Skin of body (tissue), 3 donors: ENCODE measurements at places on chromosomes 16 and 17.

DNA sequence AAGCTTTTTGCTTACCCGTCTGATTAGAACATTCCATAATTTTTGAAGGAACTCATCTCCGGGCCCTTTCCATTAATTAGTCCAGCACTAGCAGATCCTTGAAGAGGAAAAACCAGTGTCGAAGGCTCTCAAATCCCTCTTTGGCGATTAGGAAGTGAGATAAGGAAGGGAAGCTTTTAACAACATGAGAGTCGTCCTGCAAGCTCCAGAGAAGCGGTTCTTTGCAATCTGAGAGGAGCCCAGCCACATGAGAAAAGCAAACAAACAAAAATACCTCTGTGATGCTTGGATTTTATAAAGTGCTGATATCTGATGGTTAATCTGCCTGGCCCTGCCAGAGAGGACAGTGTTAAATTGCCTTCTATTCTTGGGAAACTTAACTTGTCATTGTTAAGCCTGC is 339.8 kb upstream of the SALL1 start:
- DNase-seq = no peak

GRCh38 chr17:19553036-19553435 is 19.4 kb downstream of the SLC47A1 start:
- DNase-seq = no peak

GRCh38 chr17:81434072-81434471 is 38.8 kb downstream of the BAHCC1 start:
- DNase-seq = no peak

GRCh38 chr17:68460715-68461114 is 3.4 kb upstream of the WIPI1 start:
- no peak for DNase-seq

GRCh38 chr17:15432807-15433611 is 34.4 kb downstream of the CDRT4 start:
- no peak for DNase-seq
